Psoas muscle (tissue), 8 donors: ENCODE measurements at places on chromosomes 12 and 14.

GRCh38 chr12:85923767-85924331 is 49.8 kb downstream of the NTS start:
- H3K27ac ChIP-seq, result no peak overlapping the region
- no peaks in the 10 kb centered on the region for H3K36me3 ChIP-seq
- H3K27me3 ChIP-seq, result no peaks in the 10 kb centered on the region
- no peak for DNase-seq

- no peaks in the 10 kb centered on the region for H3K36me3 ChIP-seq
- no peaks in the 10 kb centered on the region for H3K27me3 ChIP-seq
- H3K4me1 ChIP-seq, result no peaks in the 10 kb centered on the region
- DNase-seq, result no peak
These were observed 1494.7 kb upstream of the TMEM132C start for GRCh38 chr12:126772171-126772864.

DNA sequence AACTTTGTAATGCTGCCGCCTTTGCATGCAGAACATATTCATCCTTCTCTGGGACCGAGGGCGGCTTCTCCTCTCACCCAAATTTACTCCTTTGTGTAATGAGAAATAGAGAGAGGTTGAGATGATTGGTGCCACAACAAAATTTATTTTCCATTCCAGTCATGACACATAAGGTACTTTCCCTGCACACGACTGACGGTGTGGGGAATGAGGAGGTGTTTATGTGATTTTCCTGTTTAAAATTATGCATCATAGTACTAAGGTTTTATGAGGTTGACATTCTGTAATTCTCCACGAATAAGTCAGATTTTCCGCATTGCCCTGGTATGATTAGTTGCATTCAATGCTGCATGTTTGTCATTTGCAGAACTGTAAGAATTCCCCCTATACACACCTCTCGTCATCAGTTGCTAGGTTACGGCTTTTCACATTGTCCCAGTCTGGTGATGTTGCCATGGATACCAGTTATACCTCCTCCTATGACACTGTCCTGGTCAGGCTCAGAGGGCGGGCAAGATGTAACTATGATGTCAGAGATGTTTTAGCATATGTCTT is 23.1 kb downstream of the BICDL1 start:
- H3K36me3 ChIP-seq, result no peaks in the 10 kb centered on the region
- no peak overlapping the region for H3K4me3 ChIP-seq
- H3K4me1 ChIP-seq, result no peaks in the 10 kb centered on the region

GRCh38 chr14:95431199-95432143 is 85.0 kb downstream of the SYNE3 start:
- no peaks in the 10 kb centered on the region for H3K27me3 ChIP-seq
- H3K4me1 ChIP-seq, result peaks cover 3% of the 10 kb centered on the region
- H3K36me3 ChIP-seq, result no peaks in the 10 kb centered on the region
- no peak overlapping the region for H3K27ac ChIP-seq
- no peak overlapping the region for H3K4me3 ChIP-seq
- DNase-seq, result no peak
